NCI-H2081 (cell line): ENCODE measurements at places on chromosomes 7 and 10.
A peak's percentile ranks its signal among the peaks of the same experiment; 100 is the strongest.

DNA sequence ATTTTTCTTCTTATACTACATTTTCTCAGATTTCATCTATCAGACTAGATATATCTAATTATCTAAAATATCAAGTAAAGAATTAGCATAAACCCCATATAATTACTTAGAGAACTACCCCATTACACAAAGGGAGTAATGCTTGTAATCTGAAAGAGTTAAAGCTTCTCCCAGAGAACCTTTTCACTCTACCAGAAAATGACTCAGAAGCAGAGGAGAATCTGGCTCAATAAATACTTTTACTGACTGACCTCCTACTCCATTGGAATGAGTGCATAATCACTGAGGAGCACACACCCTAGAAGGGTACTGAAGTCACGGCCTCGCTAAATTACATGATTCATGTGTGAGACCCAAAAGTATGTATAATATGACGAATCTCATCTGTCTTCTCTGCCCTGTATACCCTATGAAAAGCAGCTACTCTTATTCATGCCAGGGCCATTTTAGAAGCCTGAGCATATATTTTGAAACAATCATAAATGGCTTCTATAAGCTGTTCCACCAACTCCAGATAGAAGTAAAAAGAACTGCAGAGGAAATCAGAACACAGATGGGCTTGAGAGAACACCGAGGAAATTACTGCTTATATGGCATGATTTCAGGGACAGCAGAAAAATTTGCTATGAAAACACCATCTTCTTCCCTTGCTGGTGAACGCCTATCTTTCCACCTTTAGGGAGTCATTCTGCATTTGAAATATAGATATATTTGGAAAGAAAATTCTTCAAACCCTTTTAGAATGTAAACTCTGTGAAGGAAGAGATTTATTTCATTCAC lies 32.7 kb downstream of the DNMBP start:
- DNase-seq = no peak

DNA sequence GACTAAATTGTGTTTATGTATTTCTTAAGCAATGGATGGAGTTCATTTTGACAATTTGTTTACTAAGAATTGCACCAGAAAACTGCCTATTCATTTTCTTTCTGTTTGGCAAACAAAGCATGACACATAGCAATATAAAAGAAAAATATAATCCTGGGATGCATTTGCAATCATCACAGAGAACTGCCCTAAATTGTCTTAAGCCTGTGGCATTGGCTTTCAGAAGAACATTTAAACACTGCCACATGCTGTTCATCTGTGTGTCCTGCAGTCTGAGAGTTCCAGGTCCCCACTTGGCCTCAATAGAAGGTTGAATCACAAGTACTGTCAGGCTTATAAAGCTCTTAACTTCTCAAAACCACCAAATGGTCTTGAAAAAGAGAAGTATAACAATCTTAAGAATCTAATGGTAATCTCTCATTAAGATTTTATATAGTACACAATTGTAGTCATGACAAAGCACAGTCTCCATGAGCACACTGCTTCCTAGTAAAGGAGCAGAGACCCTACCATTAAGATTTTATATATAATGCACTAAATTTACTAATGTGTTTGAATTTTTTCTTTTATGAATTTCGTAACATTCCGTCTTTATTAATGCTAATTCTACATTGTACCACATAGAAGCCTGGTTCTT lies 29.9 kb downstream of the RNLS start:
- DNase-seq = peak; percentile 60

DNA sequence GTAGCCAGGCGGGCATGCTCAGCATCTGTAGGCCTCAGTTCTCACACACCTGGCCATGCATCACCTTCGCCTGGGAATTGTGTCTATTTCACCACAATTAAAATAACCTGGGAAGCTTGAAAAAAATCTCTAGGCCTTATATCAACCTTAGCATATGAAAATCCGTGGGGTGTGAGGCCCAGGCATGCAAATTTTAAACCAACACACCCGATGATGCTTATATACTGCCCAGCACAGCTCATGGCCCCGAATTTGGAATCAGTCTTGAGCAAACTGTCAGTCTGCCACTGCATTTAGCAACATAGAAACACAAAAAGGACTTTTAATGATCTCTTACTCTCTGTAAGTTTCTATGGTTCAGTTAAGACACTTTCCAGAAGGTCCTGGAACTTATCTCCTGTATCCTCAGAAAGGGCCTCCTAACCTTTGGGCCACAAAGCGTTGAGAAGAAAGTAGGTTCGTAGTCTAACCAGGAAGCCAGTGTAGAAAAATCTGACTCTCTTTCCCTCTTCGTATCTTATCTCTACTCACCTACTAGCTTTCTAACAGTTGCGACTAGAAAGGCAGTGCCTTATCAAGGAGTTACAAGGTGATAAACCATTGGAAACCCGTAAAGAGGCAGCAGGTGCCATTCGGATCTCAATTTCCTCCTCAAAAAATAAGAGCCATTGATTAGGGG lies 12.0 kb upstream of the DMBT1 start:
- DNase-seq = no peak

DNA sequence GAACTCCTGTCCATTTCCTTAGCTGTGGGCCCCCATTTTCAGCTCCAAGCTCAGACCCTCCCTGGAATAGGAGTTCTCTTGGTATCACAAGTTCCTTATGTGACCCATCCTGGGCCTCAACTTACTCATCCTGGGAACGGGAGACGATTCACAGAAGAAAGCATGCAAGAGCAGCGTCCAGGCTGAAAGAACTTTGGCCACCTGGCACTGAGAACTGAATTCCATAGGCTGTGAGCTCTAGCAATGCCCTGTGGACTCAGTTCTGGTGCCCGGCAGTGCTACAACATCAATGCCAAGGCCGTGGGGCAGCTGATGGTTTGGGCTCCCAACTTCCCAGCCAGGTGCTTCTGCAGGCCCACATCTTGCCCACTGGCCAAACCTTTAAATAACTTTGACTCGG lies 3.9 kb upstream of the CUEDC2 start:
- DNase-seq = no peak

DNA sequence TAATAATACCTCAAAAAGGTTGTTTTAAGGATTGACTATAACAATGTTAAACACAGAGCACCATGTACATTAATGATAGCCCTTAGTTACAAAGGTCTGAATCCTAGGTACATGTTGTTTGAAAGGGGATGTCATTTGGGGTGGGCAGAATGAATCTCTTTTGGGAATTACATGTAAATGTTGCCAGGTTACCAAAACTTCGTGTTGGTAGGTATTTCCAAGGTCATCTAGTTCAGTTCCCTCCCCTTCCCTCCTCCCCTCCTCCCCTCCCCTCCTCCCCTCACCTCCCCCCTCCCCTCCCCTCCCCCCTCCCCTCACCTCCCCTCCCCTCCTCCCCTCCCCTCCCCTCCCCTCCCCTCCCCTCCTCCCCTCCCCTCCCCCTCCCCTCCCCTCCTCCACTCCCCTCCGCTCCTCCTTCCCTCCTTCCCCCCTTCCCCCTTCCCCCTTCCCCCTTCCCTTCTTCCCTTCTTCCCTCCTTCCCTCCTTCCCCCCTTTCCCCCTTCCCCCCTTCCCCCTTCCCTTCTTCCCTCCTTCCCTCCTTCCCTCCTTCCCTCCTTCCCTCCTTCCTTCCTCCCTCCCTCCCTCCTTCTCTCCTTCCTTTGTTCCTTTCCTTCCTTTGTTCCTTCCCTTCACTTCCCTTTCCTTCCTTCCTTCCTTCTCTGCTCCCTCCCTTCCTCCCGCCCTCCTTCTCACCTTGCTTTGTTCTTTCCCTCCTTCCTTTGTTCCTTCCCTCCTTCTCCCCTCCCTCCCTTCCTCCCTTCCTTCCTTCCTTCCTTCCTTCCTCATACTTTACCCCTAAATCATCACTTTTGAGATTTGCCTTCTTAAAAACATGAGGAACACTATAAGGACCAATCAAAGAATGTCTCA lies 8.1 kb downstream of the VTI1A start:
- DNase-seq = no peak

DNA sequence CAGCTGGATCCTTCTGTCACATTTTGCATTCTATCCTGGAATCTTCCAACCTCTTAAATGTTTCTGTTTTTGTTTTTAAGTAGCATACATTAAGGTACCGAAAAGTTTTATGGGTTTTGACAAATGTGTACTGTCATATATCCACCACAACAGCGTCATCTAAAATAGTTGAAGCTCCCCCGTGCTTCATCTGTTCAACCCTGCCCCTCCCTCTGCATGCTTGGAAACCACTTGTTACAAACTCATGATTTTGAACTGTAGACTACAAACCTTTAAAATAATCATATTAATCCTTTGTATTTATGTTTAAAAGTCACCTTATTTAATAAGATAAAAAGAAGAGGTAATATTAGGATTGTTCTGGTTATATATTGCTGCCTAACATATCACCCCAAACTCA lies 182.8 kb upstream of the SMIM30 start:
- DNase-seq = no peak

GRCh38 chr10:63200431-63200830 lies 67.3 kb downstream of the NRBF2 start:
- peak; percentile 5 for DNase-seq

GRCh38 chr10:173741-174140 lies 38.5 kb downstream of the ZMYND11 start:
- no peak for DNase-seq

DNA sequence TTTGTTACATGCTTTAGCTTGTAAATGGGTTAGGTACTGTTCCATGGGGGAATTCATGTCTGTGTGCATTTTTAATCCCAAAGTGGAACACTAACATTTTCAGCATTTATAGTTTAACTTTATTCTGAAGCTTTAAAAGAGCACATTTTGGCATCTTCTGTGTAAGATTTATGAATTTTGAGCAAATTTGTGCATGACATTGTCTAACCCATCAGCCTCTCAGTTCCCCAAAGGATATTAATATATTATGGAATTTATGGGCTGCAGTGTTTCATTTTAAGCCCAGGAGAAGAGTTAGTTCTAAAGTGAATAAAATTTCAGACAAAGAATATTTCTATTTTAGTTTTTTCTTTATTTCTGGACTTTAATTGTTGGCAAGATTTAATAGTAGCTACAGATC lies 421.4 kb downstream of the PLXDC2 start:
- no peak for DNase-seq

DNA sequence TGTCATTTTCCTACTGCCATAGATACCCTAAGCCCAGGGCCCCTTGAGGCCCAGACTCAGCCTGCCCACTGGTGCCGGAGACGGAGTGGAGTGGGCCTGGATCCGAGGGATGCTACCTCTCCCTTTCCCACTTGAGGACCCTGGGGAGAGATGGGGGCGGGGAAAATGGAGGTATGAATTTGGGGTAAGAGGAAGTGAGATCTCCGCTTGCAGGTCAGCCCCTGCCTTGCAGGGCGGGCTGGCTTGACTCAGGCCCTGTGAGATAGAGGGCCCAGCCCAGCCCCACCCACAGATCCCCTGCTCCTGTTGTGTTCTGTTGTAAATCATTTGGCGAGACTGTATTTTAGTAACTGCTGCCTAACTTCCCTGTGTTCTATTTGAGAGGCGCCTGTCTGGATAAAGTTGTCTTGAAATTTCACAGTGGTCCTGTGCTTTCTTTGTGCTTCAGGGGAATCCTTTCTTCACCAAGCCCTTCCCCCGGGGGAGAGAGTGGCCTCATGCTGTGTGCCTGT lies 13.2 kb downstream of the YKT6 start:
- DNase-seq = no peak

- peak; percentile 69 for DNase-seq
Observed at GRCh38 chr7:3722396-3722922, 421.4 kb downstream of the SDK1 start.

- DNase-seq = no peak
Observed at GRCh38 chr7:35555386-35555785, 139.5 kb downstream of the HERPUD2 start.

DNA sequence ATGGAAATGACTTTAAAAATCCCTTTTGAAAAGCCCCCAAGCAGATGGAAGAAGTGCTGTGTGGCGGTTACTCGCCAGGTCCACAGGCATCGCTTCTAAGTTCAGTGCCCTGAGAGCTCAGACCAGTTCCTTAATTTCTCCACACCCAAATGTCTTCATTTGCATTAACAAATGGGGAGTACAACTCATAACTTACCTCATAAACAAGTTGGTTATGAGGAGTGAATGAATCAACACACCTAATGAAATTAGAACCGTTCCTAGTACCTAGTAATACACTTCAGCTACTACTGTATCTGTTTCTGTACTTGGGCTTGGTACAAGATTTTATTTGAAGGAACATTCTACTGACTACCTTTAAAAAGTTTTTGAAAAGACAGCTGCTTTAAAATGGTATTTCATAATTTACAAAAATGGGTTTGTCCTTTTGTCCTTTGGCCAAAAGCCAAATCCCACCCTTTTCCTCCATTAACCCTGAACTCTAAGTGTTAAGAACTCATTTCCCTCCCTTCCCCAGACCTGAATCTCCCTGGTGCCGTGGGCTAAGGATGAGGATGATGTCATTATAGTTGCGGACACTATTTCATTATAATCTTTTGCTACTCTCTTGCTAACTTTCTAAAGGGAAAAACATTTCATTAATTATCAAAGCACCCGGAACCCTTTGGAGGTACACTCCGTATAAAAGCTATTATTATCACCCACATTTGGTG lies 221.5 kb upstream of the CELF2 start:
- no peak for DNase-seq

DNA sequence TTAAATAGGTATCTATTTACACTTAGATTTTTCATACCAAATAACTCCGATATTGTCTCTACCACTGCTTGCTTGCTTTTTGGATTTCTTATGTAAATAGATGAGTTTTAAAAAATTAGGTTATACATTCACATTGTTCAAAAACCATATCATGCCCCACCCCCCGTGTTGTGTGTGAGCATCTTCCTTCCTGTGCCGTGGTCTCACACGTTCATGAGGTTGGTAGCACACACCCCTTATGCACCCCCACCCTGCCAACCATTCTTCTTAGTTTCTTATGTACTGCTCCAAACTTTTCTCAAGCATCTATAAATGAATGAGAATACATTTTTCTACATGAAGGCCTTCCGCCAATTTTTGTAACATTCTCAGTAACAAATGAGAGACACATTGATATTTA lies 115.6 kb downstream of the FANK1 start:
- DNase-seq = no peak

GRCh38 chr10:91146146-91146545 lies 74.3 kb upstream of the PCGF5 start:
- DNase-seq = no peak

DNA sequence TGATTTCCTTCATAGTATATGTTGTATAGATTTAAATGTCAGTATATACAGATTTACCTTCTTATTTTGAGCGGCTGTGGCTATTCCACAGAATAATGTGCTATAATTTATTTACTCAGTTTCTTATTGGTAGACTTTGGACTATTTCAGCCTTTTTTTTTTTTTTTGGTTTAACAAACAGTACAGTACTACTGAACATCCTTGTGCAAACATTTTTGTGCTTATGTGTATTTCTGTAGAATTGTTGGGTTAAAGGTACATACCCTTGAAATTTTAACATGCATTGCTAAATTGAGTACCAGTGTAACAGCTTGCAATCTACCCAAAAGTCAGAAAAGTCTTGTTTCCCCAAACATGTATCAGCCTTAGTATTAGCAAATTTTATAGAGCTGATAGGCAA lies 68.8 kb downstream of the HHEX start:
- DNase-seq = no peak

DNA sequence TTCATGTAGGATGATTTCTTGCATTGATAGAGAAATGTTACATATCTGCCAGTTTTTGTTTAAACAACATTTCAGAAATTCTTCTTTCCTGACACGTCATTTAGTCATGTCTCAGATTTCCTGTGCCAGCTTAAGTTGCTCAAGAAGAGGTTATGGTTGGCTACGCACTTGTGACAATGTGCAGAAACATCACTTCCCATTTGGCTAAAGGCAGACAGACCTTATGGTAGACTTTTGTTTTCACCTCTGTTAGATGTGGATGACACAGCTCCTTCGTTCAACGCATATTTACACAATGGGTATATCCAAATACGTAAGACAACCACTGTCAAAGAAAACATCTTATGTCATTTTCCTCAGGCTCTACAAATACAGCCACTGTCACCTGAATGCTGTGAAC lies 125.8 kb downstream of the DOCK4 start:
- DNase-seq = no peak
